ENCODE measurements at places on chromosomes 11 and 22. TPM values are rescaled to one million over a fixed set of nuclear protein-coding genes. Genes with fewer than 3 reads are reported as not detected.

OR56A1 gene
- total RNA-seq = not detected

DNA sequence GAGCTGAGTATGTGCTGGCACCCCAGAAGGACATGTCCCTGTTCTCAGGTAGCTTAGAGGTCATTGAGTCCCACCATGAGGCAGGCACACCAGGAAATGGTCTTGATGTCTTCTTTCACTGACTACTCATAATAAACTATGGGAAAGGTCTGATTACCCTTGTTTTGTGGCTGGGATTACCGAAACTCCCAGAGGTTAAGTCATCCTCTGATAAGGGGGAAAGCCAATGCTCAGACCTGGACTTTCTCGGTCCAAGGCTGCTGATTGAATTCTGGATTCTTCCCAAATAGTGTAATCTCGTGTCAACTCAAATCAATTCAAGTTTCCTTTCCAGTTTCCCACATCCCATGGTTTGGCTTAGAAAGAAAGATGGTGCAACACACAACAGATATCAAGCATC is 3.7 kb upstream of the CD44 start:
- DNase-seq = no peak

BLID gene
- total RNA-seq = 0.57 TPM

- no peak for DNase-seq
These were observed 18.8 kb upstream of the GRK3 start for GRCh38 chr22:25545672-25546071.

CBX7 gene
- total RNA-seq = 89.6 TPM

H19 gene
- total RNA-seq = 656 TPM

- DNase-seq = no peak
These were observed 429.3 kb upstream of the FAT3 start for GRCh38 chr11:91795139-91795887.

TRIM29 gene
- not detected for total RNA-seq

DNA sequence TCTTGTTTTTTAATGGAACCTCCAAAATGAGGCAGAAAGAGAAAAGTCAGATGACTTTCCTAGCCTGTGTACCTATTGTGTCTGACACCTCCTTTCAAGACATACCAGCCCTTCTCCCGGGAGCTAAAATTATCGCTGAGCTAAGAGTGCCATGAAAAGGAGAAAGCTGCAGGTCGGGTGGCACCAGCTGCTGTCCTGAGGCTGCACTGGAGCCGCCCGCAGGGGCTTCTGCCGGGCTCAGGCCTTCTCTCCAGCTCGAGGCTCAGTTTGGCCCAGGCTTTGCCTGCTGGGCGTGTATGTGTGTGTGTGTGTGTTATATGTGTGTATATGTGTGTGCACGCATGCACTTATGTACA is 27.7 kb upstream of the RAB1B start:
- no peak for DNase-seq

DNA sequence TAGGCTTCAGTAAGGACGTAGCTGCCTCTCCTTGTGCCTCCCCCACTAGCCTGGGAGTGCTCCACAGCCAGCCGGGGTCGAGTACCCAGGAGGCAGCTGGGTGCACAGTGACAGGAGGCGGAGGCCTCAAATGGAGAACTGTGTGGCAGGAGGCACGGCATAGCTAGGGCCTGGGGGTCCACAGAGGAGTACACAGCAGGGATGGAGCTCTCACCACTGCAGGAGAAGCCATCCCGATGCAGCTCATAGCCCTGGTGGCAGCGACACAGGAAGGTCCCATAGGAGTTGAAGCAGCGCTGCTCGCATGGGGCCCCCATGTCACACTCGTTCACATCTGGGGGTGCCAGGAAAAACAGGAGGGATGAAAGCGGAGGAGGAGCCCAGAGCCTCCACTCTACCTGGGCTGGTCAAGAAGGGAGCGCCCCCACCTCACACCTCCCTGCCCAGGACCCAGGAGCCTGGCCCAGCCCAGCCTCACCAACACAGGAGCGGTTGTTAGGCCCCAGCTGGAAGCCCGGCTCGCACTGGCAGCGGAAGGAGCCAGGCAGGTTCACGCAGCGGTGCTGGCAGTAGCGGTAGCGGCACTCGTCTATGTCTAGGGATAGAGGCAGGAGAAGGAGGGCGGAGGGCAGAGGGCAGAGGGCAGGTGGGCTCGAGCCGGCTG is 2.8 kb downstream of the EFEMP2 start:
- no peak for DNase-seq

DNA sequence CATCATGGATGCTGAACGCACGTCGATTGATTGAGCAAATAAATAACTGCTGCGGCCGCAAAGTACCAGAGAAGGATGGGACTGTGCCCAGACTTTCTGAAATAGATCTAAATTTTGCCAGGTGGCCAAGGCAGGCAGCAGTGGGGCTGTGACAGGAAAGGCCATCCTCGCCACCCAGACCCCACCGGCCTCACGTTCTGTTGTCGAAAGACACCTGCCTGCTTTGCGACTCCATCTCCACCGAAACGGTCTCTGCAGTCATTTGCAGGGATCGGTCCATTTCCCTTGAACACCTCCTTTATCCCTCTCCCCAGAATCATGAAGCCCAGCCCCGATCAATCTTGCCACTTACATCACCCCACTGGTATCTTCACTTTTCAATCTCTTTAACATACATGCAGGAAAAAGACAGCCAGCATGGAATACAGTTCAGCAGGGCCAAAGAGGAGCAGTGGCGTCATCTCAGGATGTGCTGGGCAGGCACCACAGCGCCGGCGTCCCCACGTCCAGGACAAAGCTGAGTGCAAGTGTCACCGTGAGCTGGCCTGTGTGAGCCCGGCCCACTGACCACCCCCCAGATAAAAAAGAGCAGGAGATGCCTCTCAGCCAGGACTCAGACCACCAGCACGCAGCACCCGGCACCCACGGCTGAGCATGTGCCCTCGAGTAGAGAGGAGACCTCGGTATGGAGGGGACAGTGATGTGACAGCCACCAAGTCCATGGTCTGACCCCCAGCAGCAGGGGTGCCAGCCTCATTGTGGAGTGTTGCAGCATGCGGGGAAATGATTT is 610.3 kb downstream of the TBC1D22A start:
- DNase-seq = peak; percentile 61

DNA sequence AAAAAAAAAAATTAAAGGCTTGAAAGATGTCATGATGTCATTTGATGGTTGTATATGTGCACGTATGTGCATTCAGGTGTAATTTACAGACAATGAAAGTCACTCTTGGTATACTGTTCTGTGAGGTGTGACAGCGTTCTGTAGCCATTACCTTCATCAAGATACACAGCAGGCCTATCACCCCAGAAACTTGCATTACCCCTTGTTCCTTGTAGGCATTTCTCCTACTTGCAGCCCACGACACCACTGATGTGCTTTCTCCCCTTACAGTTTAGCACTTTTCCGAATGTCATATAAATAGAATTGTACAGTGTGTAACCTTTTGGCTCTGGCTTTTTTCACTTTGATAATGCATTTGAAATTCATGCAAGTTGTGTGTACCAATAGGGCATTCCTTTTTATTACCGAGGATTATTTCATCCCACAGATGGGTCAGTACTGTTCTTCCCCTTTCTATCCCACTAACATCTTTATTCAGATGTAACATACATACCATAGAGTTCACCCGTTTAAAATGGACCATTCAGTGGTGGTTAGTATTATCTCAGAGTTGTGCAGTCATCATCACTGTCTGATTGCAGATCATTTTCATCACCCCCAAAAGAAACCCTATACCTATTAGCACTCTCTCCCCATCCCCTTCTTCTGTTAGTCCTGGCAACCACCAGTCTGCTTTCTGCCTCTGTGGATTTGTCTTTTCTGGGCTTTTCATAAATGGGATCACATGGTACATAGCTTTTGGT is 30.3 kb downstream of the BCR start:
- DNase-seq = no peak

PATE4 gene
- total RNA-seq = not detected

DNA sequence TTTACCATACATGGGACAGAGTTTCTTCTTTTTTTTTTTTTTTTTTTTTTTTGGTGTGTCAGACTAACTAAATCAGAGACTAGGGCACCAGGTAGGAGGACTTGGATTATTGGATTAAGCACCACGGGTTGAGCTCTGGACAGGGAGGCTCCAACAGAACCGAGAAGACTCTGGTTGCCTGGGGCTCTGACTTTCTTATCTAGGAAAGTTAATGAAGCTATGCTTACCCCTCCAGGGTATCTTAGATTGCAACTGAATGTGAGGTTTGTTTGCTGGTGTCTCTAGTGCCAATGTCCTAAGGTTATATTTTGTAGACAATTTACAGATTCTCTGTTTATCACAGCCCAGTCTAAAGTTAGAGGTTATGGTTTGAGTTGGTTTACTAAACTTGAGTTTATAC is 18.1 kb downstream of the ETS1 start:
- DNase-seq = no peak

SMC1B gene
- total RNA-seq = not detected

DNA sequence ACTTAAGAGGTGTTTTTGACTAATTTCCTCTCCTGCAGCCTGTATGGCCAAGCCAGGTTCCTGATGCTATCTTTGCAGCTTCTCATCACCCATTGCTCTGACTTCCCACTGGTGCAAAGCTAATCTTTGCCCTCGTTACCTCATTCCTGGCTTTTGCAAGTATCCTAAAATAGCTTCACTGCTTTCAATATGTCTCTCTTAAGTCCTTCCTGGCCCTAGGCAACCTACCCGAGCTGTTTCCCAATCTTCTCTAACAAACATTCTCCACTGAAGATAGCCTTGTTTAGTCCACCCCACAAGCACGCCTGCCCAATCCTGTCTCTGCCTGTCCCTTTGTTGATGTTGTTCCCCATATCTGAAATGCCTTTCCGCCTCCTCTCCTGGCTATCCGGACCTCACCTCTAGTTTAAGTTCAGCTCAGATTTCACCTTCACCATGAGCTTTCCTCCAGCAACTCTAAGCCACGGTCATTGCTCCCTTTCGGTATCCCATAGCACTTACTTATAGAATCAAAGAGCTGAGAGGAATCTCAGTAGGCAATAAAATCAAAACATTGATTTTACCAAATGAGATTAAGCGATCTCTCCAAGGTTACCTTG is 30.1 kb upstream of the CECR2 start:
- DNase-seq = no peak

GRCh38 chr11:133516845-133517244 is 15.5 kb downstream of the OPCML start:
- DNase-seq = no peak

DNA sequence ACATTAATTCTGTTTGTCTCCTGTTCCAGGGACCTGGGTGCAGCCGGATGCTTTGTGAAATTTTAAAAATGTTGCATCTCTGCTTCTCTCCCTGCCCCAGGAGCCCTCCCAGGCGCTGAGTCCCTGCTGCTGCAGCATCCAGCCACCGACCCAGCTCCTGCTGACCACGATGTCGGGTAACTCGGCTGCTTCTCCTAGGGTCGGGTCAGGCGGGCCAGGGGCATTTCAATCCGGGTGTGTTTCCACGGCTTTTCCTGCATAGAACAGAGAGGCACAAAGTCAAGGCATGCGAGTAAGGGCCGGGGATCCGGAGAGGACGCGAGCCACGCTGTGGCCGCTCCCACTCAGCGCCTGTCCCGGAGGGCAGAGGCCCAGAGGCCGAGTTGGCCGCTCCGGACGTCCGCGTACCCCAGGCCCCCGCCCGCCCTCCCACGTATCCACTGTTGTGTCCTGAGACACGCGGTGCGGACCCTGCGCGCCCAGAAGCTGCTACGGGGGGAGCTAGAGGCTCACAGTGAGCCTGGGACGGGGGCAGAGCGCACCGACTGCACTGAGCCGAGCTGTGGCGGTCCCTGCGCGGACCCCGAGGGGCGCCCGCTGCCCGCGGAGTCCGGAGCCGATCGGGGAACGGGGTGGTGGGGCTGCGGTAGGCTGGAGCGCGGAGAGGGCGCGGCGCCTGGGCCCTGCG is at the start of gene POU2AF3:
POU2AF3 (plus strand) TSS at position 134 of the 688 bp plus-strand sequence; CDS start at position 170, 36 bp downstream.
- DNase-seq = no peak

MAPK11 gene
- total RNA-seq = 11.7 TPM

TRIM48 gene
- total RNA-seq = not detected

- no peak for DNase-seq
These were observed 169.3 kb downstream of the CTTN start for GRCh38 chr11:70567680-70568034.

DNA sequence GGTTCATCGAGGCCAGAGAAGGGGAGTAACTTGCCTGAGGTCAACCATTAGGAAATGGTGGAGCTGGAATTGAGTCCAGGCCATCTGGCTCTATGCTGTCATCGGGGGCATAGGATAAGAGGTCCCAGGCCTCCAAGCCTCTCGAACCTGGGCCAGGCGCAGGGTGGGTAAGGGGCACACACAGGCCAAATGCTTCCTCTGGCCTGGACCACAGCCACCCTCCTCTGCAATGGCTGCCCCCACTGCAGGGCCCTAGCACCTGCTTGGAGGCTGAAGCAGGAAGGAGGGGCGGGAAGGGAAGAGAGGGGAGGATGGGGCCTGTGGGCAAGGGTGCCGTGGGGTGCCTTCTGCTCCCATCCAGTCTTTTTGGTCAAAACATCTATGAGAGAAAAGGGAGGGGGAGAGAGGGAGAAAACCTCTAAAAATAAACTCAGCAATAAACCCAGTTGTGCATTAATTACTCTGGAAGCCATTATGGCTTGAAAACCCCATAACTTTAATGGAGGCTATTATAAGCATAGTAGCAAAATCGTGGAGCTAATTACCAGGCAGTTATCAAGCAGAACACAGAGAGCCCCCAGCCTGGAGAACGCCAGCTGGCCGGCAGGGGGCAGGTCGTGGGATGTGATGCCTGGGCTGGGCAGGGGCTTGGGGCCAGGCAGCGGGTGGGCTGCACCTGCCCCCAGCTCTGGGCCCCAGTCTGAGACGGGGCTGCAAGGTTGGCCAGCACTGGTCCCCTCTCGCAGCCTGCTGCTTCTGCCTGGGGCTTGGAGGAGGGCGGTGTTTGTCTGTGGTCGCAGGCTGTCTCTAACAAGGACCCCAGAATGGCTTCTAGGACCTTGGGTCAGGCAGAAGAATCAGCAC is 21.1 kb downstream of the B3GAT1 start:
- DNase-seq = no peak

DNA sequence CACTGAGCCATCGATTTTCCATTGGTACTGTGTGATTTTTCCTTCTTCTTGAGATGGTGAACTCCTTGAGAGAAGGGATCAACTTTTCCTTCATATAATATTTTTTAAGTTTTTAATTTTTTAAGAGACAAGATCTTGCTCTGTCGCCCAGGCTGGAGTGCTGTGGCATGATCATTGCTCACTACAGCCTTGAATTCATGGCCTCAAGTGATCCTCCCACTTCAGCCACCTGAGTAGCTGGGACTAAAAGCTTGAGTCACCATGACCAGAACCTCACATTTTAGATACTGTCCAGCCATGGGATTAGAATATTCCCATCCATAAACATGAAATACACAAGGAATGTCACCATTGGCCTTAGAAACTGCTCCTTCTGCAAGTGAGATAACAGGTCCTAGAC is 66.9 kb upstream of the CHRM4 start:
- no peak for DNase-seq

OR4X2 gene
- total RNA-seq = not detected

DNA sequence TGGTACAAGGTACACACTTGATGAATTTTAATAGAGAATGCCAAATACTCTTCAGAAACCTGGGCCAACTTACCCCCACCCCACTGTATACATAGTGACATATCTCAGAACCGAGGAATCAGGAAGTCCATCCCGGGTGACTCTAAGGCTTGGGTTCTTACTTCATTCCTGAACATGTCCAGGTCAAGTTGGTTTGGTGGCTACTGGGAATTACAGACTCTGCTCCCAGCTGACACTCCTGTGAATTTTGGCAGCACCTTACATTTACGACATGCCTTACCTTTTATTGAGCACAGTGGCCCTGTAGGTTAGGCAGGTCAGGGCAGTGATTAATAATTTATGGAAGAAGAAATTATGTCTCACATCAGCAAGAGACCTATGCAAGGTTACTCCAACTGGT is 70.1 kb upstream of the LDLRAD3 start:
- no peak for DNase-seq

ZP1 gene
- not detected for total RNA-seq

SCN2B gene
- total RNA-seq = 20.0 TPM
